ENCODE measurements at places on chromosomes 7 and 10. TPM values are rescaled to one million over a fixed set of nuclear protein-coding genes. Genes with fewer than 3 reads are reported as not detected.

- no peaks in the 10 kb centered on the region for H3K27me3 ChIP-seq
- H3K27ac ChIP-seq = peak overlapping the region; percentile 62
- no peak overlapping the region for H3K4me3 ChIP-seq
- peaks cover 2% of the 10 kb centered on the region for H3K36me3 ChIP-seq
- H3K4me1 ChIP-seq = peaks cover 41% of the 10 kb centered on the region
These were observed 40.2 kb downstream of the ARHGAP12 start for GRCh38 chr10:31888442-31888841.

- H3K4me3 ChIP-seq = no peak overlapping the region
- H3K4me1 ChIP-seq = peaks cover 10% of the 10 kb centered on the region
- peak; percentile 78 for DNase-seq
- no peaks in the 10 kb centered on the region for H3K27me3 ChIP-seq
These were observed 5.4 kb downstream of the LRWD1 start for GRCh38 chr7:102469972-102470825.

GRCh38 chr7:127976056-127976737 is 55.0 kb downstream of the LRRC4 start:
- H3K4me1 ChIP-seq = peaks cover 41% of the 10 kb centered on the region
- DNase-seq = no peak
- H3K36me3 ChIP-seq = peaks cover 16% of the 10 kb centered on the region
- H3K27me3 ChIP-seq = no peaks in the 10 kb centered on the region
- H3K4me3 ChIP-seq = no peak overlapping the region

Gene SPDYE16
- total RNA-seq = not detected

- H3K4me3 ChIP-seq = no peak overlapping the region
- no peaks in the 10 kb centered on the region for H3K4me1 ChIP-seq
- H3K36me3 ChIP-seq = peaks cover 24% of the 10 kb centered on the region
- no peak for DNase-seq
- H3K27me3 ChIP-seq = no peaks in the 10 kb centered on the region
These were observed 13.1 kb downstream of the BLVRA start for GRCh38 chr7:43771573-43771972.

Gene ARMH3
- total RNA-seq = 18.1 TPM

- H3K36me3 ChIP-seq = no peaks in the 10 kb centered on the region
These were observed 38.8 kb upstream of the ANTXRL start for GRCh38 chr10:46247808-46248569.

DNA sequence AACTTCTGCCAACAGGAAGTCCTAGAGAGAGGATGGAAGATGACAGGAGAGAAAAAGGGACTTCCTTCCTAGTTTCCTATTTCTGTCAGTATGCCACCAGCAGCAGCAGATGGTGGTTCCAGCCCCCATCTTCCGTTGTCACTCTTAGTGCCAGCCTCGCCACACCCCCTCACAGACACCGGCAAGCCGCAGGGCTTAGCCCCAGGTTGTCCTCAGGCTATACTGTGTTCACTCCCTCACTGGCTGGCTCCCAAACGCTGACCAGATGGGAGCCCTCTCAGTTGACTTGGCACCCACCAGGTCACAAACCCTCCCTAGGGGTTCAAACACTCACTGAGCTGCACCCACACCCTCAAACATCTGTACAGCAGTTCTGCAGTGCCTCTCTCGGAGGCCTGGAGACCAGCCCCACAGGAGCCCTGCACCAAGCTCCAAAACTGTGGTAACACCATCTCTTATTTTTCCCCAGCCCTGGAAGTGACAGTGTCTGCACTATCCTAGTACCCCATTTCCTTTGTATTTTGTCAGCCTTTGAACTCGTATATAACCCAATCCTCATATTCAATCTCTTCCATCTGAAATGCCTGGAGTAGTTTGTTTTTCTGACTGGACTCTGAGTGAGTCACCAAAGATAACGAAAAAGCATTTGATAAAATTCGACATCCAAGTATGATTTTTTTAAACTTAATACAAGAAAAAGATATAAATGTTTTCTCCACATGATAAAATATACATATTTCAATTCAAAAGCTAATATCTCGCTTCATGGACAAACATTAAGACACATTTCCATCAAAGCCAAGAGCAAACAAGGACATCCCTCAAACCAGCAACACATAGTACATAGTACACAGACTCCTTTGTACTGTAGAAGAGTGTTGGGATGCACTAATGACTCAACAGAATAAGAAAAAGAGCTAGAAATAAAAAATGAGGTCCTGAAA is 34.5 kb downstream of the SMURF1 start:
- peaks cover 6% of the 10 kb centered on the region for H3K36me3 ChIP-seq
- peak overlapping the region; percentile 78 for H3K27ac ChIP-seq
- H3K4me3 ChIP-seq = peak overlapping the region; percentile 23
- no peak for DNase-seq
- peaks cover 75% of the 10 kb centered on the region for H3K4me1 ChIP-seq

DNA sequence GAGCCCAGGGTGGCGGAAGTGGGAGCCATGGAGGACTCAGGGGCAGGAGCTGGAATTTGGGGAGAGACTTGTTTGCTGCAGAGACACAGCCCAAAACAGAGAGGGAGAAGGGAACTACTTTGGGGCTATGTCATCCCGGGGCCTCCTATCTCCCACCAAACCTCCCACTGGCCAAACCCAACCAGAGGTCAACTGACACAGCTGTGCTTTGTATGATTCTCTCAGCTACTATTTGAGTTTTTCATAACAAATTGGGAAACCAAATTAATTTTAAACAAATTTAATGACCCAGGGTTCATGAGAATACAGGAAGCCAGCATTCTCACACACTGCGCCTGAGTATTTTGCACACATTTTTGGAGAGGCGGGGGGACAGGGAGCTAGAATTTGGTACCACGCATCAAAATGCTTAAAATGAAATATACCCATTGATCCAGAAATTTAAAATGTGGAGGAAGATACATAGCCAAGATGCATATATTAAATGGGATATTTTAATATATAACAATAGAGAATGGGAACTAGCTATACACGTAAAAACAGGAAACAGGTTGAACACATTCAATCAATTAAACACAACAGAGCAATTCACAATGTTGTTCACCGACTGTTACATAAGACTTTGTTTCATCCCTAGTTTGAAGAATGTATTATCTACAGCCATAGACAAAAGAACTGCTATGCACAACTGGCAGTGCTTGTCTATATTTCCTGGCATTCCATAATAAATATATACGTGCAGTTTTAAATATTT is 105.3 kb downstream of the PARD3 start:
- no peaks in the 10 kb centered on the region for H3K27me3 ChIP-seq
- peak overlapping the region; percentile 55 for H3K27ac ChIP-seq
- H3K36me3 ChIP-seq = no peaks in the 10 kb centered on the region
- no peak for DNase-seq
- H3K4me3 ChIP-seq = no peak overlapping the region

Gene TAF3
- 7.2 TPM for total RNA-seq

GRCh38 chr10:74255888-74256357 is 104.9 kb downstream of the ADK start:
- DNase-seq = no peak
- H3K27ac ChIP-seq = no peak overlapping the region
- no peaks in the 10 kb centered on the region for H3K27me3 ChIP-seq
- peaks cover 8% of the 10 kb centered on the region for H3K4me1 ChIP-seq
- H3K4me3 ChIP-seq = no peak overlapping the region

Gene PVRIG
- not detected for total RNA-seq

- no peaks in the 10 kb centered on the region for H3K27me3 ChIP-seq
- no peaks in the 10 kb centered on the region for H3K36me3 ChIP-seq
- peak overlapping the region; percentile 93 for H3K27ac ChIP-seq
- H3K4me1 ChIP-seq = peaks cover 27% of the 10 kb centered on the region
These were observed 738 bp downstream of the VPS26A start for GRCh38 chr10:69124563-69125268.

Gene C10orf62
- total RNA-seq = not detected

DNA sequence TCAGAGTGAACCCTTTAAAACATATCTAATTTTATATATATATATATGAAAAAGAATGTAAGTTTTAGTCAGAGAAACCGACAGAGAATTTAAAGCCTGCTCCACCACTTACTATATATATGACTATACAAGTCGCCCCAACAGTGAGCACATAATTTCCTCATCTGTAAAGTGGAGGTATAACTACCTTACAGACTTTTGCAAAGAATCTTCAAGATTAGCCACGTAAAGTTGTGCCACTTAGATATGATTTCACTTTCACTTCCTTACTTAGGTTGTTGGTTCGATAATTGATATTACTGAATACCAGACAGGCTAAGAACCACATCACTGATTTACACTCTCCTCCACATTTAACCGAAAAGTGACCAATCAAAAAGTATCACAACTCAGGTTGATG is 94.7 kb downstream of the PDE1C start:
- H3K4me1 ChIP-seq = peaks cover 26% of the 10 kb centered on the region
- H3K27me3 ChIP-seq = no peaks in the 10 kb centered on the region
- no peak for DNase-seq
- H3K27ac ChIP-seq = no peak overlapping the region

Gene INTS15
- 32.5 TPM for total RNA-seq

DNA sequence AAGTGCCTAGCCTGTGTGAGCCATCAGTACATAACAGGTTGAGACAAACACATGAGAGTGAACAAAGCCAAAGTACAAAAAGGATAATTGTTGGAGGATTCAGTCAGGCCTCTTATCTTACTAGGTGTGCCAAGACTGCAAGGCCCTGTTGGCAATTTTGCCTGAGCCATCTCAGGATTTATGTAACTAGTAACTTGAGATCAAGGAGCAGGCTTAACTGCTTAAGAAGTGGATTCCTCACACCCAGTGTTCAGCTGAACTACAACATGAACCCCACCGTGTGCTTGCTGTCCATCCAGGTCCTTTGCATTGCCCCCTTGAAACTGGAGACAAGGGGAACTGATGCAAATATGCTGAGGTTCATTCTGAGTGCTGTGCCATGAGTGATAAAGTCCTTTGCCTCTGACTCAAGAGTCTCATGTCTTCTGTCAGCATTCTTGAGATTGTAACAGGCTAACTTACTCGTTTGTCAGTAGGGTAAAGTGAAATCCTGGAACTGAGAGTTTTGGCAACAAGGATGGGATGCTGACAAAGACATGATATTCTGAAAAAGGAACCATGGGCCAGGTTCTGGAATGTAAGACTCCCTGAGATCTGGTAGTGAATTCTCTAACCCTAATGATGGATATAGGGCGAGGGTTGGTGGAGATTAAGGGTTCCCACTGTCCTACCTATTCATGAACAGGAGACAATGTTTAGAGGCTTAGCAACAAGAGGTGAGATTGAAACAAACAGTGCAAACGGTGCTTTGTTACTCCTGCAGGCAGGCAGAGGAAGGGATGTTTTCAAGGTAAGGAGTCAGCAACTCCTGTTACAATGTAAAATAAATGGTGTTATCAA is 44.1 kb upstream of the GATAD1 start:
- H3K4me1 ChIP-seq = no peaks in the 10 kb centered on the region
- peaks cover 21% of the 10 kb centered on the region for H3K36me3 ChIP-seq
- no peaks in the 10 kb centered on the region for H3K27me3 ChIP-seq
- no peak for DNase-seq
- no peak overlapping the region for H3K4me3 ChIP-seq
- no peak overlapping the region for H3K27ac ChIP-seq

Gene LIPM
- total RNA-seq = not detected

GRCh38 chr10:119724593-119725516 is 995 bp upstream of the INPP5F start:
- no peaks in the 10 kb centered on the region for H3K27me3 ChIP-seq
- peaks cover 34% of the 10 kb centered on the region for H3K4me1 ChIP-seq
- H3K27ac ChIP-seq = peak overlapping the region; percentile 66
- H3K4me3 ChIP-seq = peak overlapping the region; percentile 69

GRCh38 chr7:15715435-15715834 is 29.0 kb upstream of the MEOX2 start:
- no peaks in the 10 kb centered on the region for H3K27me3 ChIP-seq
- no peak for DNase-seq
- no peaks in the 10 kb centered on the region for H3K36me3 ChIP-seq
- peaks cover 7% of the 10 kb centered on the region for H3K4me1 ChIP-seq
- H3K4me3 ChIP-seq = no peak overlapping the region
- H3K27ac ChIP-seq = no peak overlapping the region

Gene ANKRD1
- total RNA-seq = 283 TPM

DNA sequence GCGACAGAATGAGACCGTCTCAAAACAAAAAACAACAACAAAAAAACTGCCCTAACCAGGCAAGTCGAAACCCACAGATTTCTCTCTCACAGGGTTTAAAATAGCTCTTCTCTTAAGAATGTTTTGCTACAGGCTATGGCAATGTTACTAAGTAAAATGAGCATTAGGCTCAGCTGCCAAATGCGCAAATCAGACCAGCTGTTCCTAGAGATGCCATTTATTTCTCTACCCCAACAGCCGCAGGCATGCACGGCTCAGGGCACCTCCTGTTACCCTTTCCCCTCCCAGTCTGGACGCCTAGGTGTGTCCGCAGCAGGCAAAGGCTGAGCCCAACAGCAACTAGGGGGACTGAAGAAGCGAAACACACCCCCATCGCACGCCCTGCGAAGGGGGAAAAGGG is 168.3 kb upstream of the MBL2 start:
- H3K27me3 ChIP-seq = peaks cover 9% of the 10 kb centered on the region
- no peak overlapping the region for H3K4me3 ChIP-seq
- no peaks in the 10 kb centered on the region for H3K36me3 ChIP-seq
- H3K4me1 ChIP-seq = no peaks in the 10 kb centered on the region
- no peak for DNase-seq
- H3K27ac ChIP-seq = no peak overlapping the region

GRCh38 chr7:5869691-5870090 is 10.9 kb upstream of the OCM start:
- H3K27me3 ChIP-seq = peaks cover 12% of the 10 kb centered on the region
- H3K36me3 ChIP-seq = peaks cover 6% of the 10 kb centered on the region
- H3K27ac ChIP-seq = no peak overlapping the region
- H3K4me1 ChIP-seq = no peaks in the 10 kb centered on the region
- no peak for DNase-seq
- H3K4me3 ChIP-seq = no peak overlapping the region

DNA sequence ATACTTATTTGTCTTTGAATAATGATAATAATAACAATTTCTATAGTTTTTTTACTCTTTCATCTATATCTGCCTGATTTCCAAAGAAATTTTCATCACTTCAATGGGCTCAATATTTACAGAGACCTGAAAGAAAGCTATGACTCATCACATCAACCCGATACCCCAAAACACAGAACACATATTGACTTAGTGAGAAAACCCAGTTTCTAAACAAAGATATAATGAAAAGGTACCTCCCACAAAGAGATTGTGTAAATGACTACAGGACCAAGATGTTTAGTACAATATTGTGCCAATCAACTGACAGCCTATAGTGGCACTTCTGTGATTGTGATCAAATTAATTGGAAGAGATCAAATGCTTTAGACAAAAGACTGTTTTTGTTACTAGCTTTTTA is 133.9 kb downstream of the PCDH15 start:
- no peak for DNase-seq
- no peaks in the 10 kb centered on the region for H3K4me1 ChIP-seq
- no peaks in the 10 kb centered on the region for H3K36me3 ChIP-seq
- H3K27ac ChIP-seq = no peak overlapping the region
